ENCODE measurements at places on chromosomes 1 and 21. TPM values are rescaled to one million over a fixed set of nuclear protein-coding genes. Genes with fewer than 3 reads are reported as not detected.
A peak's percentile ranks its signal among the peaks of the same experiment; 100 is the strongest.

DNA sequence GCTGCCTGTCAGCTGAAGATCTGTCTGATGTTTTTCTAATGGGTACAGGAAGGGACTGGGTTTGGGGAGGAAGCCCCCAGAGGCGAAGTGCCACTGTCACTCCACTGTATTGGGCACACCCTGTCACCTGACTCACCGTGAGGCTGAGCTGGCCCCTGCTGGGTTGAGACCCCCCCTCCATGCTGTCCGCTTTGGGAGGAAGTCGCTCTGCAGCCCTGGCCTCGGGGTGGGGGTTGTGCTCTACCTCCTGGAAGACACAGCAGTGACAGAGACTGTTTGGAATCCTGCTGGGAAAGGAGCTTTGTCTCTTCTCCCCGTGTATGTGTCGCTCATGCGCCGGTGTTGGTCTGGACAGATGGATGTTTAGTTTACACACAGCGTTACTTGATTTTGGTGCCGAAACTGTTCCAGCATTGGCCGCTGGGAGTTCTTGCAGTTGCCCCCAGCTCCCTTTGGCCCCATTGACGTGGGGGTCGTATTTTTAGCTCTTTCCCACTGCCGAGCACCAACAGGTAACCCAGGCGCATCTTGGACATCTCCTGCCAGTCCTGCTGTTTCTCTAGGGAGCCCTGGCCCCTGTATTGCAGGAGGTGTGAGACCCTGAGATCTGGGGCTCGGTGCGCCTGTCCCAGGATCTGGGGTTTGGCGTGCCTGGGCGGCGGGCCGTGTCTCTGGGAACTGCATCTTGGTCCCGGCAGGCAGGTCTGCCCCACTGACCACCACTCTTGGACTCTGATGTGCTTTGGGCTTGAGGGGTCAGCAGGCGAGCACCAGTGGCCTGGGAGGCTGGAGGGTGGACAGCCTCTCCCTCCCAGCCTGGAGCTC lies 30.3 kb downstream of the SLX9 start:
- peak; percentile 37 for DNase-seq

DNA sequence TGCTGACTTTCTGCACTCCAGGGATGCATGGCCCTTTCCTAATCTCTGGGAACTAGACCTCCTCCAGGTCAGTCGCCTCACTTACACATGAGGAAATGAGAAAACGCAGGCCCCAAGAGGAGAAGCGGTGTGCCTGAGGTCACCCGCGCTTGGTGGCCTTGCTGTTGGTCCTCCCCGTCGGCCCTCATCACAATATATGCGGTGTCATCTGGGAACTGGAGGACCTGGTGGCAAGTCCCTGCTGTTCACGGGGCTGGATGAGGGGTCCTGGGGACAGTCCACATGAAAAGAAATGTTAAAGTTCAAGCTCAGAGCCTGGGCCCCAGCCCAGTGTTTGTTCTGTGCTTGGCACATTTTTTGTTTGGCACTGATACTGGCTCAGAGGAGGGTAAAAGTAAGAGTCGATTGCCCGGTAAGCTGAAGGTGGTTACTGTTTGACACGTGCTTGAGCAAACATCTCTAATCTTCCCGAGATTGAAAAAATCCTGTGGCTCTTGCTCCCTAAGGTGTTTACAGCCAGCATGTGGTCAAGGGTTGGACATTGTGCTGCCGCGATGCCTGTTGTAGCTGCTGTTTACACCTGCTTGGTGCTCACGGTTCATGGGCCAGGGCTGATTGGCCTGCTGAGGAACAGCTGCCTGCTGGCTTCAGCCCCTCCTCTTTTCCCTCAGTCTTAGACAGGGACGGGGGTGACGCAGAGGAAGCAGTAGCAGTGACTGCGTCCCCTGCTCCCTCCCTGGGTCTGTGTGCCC lies 5.2 kb downstream of the COQ8A start:
- DNase-seq = no peak

DNA sequence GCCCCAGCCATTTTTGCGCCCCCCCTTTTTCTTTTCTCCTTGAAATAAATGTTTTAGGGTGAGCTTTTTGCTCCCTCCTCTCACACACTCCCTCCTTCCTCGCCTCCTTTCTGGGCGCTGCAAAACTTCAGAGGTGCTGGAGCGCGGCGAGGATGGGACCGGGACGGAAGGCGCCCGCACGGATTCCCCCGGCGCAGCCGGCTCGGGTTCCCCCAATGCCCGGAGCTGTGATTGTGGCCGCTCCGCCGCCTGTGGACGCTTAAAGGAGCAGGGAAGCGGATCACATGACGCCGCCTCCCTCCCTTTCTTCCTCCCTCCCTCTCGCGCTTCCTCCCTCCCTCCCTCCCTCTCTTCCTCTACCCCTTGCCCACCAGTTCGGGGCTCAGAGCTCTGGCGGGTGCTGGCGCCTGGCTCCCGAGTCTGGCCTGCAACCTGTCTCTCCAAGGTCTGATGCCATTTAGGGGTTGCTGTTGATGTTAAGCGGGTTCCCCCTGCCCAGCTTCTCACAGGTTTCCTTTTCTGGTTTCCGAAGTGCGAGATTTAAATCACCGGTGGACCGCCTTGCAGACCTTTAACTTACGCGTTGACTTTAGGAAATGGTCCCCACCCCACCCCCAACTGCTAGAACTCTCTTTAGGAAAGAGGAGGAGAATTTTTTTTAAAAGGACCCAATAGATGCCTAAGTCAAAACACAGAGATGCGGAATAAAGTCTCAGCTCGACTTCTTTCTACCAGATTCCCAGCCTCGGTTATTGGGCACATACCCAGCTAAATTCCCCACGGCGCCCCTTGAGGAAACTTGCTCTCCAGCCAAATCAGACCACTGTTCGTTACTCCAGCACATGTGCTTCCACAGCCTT lies at the start of gene WLS:
WLS (minus strand) TSS at position 235 of the 860 bp plus-strand sequence; CDS start at position 11, 224 bp downstream.
- peak; percentile 74 for DNase-seq

DNA sequence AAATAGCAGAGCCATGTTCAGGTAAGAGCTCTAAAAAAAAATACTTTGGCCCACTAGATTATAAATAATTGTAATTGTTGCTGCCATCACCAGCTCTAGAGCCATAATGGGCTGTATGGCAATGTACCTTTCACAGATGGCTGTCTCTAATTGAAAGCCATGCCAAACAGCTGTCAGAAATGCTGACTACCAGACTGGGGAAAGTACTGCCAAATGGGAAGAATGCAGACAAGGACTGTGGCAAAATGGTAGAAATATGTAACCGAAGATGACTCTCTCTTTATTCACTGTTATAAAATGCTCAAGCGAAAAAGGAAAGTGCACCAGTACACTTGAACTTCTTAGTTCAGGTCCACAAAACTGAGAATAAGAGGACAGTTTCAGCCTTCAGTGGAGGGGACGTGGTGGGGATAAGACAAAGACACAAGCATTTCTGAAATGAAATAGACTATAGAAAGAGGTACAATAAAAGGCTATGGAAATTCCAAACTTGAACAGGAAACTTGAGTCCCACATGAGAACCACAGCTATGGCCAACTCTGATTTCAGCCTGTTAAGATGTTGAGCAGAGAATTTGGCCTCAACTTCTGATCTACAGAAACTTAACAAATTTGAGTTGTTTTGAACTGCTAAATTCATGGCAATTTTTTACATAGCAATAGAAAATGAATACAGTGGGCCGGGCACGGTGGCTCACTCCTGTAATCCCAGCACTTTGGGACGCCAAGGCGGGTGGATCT lies 46.5 kb upstream of the LPGAT1 start:
- no peak for DNase-seq

Gene ATP1A1
- total RNA-seq = 328 TPM

GRCh38 chr1:107264561-107264960 lies 123.7 kb downstream of the NTNG1 start:
- DNase-seq = peak; percentile 48

- DNase-seq = peak; percentile 98
Measured at GRCh38 chr1:19735440-19736127, 64.1 kb downstream of the TMCO4 start.

DNA sequence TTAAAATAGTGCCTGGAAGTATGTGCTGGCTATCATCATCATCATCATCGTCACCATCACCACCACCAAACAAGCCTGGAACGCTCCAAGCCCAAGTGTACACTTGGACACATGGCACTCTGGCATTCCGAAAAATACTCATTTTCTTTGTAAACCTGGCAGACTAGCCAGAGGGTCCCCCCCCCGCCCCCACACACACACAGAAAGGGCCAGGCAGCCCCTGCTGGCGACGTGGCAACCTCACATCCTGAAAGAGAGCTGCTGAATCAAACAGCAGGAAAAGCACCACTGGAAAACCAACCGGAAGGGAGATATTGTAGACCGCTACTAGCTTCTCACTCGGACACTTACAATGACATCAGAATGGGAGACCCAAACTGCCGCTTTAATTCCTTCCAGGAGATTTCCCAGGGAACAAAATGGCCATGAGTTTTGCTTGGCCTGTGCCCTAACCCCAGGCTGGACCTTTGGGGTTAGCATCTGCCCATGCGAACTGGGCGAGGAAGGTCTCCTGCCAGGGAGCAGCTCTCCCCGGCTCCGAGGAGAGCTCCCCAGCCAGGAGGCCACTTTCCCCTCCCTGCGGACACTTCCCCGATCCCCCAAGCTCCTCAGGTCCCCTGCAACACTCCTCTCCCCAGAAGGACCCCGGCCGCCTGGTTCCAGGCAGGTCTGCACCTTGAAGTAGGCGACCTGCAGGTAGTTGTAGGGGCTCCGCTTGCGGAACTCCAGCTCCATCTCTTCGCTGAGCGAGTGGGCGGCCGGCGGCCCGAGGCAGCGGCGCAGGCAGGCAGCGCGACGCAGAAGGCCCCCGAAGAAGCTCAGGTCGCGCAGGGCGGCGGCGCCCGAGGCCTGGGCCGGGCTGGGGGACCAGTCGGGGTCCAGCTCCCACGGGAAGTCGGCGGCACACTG lies 742 bp downstream of the P3H1 start:
- DNase-seq = peak; percentile 75

GRCh38 chr1:89640440-89640839 lies 7.5 kb downstream of the LRRC8C start:
- DNase-seq = peak; percentile 14

DNA sequence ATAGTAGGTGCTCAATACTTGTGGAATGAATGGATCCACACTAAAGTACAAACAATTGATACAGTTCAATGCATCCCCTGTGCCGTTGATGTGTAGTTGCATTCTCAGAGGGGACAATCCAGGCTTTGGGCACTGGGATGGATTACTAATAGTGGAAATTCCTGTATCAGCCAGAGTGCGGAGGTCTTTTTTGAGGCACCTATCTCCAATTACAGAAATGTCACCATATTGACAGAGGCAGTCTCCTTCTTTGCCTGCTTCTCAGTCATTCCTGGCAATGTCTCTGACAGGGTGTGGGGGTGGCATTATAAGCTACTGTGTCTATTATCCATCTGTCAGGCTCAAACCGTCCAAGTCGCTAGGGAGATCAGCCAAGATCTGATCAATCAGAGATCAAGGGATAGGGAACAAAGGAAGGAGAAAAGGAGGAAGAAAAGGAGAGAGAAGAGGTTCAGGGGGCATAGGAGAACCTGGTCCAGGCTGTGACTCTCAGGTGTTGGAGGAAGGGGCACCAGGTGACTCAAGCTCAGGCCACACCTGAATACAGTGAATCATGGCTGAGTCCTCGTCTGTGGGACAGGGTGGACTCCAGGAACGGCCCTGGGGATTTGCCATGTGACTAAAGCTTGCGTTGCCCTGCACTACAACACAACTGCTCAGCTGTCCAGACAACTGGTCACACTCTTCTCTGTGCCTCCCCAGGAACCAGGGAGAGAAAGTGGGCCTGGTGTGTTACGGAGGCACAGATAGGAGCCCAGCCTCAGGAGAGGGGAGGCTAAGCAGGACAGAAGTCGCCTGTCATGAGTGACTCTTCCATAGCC lies 3.4 kb upstream of the LAMB3 start:
- no peak for DNase-seq

DNA sequence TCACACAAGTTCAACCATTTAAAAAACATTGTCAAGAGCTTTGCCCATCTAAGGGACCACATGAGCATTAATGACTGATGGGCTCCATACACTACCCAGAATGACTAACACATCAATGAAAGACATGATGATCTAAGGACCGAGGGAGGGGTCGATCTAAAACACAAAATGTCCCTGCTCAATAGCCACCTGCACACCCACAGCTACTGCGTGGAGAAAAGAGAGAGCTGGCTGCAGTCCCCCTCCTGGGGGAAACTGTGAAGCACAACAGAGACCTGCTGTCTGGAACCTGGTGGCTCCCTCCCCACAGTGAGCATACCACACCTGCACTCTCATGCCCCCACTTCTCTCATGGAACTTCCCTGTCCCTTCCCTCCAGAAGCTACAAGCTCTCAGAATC lies 130.1 kb upstream of the ERG start:
- DNase-seq = no peak

GRCh38 chr1:243388276-243388675 lies 132.4 kb downstream of the SDCCAG8 start:
- no peak for DNase-seq

DNA sequence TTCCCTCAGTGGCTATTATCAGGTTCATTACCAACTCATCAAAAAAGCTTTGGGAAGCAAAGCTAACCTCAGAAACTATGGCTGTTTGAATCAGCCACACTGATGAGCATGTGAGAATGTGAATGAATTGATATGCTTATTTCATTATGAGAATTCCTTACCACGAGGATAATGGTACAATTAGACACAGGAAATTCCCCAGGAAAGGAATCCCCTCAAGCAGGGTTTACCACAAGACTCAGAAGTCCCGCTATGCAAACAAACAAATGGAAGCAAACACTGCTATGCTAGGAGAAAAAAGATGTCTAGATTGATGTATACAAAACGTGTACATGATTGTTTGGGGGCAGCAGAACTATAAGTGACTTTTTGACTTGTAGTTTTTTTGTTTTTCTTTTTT lies 205.0 kb downstream of the HMCN1 start:
- peak; percentile 70 for DNase-seq

Gene CLDN17
- total RNA-seq = not detected

Gene CYP2J2
- 1.8 TPM for total RNA-seq

DNA sequence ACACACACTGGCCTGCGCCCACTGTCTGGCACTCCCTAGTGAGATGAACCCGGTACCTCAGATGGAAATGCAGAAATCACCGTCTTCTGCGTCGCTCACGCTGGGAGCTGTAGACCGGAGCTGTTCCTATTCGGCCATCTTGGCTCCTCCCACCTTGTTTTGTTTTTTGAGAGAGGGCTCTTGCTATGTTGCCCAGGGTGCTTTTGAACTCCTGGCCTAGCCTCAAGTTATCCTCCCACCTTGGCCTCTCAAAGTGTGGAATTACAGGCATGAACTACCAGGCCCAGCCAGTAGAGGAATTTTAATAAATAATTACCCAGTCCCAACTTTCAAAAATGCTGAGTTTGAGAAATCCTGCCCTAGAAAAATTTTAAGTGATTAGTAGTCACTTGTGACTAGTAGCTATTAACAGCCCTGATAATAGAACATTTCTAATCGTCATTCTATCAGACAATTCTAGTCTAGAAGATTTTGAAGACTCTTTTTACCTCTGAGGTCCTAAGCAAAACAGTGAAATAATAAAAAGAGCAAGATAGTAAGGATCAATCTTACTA lies 30.9 kb upstream of the SLC35D1 start:
- DNase-seq = no peak

DNA sequence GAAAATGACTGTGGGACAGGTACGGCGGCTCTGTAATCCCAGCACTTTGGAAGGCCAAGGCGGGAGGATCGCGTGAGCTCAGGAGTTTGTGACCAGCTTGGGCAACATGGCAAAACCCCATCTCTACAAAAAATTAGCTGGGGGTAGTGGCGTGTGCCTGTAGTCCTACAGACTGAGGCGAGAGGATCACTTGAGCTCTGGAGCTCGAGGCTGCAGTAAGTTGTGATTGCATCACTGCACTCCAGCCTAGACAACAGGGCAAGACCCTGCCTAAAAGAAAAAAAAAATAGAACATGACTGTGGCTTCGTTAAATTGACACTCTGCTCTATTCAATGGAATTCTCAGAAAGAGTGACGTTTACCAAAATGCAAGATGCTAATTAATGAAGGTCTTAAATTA lies 3.9 kb upstream of the DBT start:
- no peak for DNase-seq
